Esophagus squamous epithelium (tissue), 5 donors: ENCODE measurements at places on chromosomes 7 and 10.

GRCh38 chr10:131700032-131700431 is 200.8 kb upstream of the PPP2R2D start:
- no peak for DNase-seq

GRCh38 chr7:27946351-27946750 is 206.4 kb downstream of the TAX1BP1 start:
- DNase-seq = no peak

DNA sequence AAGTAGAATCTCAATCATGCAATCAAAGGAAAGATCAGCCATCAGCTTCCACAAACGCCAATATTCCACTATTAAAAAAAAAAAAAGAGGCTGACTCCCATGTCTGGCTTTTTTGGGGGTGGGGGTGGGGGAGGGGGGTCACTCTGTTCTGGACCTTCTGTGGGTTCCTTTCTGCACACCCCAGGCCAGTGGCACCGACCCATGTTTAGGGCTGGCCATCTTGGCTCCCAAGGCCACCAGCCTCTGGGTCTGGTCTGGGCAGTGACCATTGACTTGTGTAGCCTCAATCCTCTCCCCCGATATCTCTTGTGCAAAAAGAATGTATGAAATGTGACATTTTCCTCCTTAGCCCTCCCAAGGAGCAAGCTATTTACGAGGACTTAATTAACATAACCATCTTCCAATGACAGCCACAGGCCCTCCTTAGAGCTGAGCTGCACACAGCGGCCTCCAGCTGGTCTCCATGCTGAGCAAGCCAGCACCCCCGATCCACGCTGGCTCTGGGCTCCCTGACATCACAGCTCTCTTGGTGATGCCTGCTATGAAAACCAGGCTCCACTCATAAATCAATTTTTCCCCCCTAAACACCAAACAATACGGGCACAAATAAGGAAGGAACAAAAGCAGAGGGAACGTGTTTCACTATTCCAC is 100.1 kb downstream of the ZRANB1 start:
- DNase-seq = no peak

DNA sequence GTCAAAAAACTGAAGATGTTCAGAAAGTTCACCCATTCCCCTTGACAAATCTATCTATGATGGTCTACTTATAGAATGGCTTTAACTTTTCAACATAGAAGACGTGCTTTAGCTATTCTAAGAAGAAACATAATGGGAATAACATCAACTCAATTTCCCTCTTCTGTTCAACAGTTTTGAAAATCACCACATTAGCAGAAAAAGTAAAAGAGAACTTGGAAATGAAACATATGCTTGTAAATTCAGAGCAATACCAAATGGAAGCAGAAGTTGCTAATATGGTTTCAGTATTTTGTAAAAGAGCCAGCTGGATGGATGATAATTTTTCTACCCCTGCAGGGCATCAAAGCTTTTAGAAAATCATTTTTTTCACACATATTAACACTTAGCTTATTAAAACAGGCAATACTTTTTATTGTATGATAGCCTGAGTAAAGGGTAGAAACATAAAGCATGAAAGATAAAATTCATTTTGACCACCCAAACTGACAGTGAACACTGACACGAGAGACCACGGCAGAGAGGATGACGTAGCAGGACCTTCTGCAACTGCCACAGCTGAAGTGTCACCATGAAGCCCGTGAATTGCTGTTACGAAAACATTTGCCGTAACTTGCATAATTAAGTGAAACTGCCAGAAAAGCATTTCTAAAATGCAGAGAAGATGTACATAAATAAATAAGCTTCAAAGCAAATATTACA is 39.2 kb upstream of the FEZF1 start:
- DNase-seq = no peak

DNA sequence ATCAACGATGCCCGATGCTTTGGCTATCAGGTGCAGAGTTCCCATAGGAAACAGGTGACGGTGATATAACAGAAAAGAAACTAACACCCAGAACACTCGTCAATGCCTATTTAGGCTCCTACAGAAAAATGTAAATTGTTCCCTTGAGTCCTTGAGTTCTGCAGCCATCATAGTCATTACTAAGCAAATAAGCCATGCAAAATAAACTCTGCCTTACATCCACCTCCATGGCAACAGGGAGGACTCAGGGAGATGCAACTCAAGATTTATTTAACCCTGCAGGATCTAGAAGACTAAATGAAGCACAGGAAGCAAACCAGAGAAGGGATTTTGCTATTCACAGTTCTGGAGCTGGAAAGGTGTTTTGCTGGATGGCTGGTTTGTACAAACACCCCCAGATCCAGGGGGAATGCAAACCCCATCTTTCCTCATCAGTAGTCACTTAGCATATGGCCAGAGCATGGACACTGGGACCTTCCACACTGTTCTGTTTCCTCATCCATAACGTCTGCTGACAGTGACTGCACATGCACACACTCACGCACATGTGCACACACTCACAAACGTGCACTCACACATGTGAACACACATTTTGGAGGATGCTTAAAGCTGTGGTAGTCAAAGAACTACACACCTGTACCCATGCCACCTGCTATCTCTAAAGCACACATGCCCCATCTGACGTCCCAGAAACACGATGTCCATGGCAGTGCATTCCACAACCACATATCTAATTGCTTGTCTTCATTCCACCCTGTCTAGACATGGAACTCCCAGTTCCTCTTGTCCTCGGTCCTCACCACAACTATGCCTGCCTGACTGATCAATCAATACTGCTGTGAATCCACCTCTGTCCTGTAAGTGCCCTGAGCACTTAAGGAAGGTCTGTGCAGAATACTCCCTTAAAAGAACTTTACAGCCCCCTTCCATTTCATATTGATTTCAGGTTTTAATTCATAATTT is 178.2 kb downstream of the COBL start:
- DNase-seq = no peak

- DNase-seq = no peak
These were observed 2.8 kb upstream of the OR6V1 start for GRCh38 chr7:143049362-143049761.

DNA sequence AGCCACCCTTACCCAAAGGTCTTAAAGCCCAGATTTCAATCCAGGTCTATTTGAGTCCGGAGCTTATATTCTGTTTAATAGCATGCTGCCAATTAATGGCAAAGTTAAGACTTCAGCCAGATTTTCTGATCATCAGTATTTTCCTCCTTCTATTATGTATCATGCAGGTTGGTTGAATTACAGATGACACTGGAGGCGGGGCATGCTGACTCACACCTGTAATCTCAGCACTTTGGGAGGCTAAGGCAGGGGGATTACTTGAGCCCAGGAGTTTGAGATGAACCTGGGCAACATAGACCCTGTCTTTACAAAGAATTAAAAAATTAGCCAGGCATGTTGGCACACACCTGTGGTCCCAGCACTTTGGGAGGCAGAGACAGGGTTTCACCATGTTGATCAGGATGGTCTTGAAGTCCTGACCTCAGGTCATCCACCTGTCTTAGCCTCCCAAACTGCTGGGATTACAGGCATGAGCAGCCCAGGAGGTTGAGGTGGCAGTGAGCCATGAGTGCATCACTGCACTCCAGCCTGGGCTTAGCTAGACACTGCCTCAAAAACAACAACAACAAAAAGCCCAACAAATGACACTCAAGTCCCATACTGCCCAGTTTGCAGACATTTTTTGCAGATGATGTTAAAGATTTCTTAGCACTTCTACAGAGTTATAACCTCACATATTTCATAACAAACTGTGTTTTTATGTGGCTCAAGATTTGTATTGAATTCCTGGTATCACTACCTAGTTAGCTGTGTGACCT is 62.5 kb downstream of the MCU start:
- no peak for DNase-seq

DNA sequence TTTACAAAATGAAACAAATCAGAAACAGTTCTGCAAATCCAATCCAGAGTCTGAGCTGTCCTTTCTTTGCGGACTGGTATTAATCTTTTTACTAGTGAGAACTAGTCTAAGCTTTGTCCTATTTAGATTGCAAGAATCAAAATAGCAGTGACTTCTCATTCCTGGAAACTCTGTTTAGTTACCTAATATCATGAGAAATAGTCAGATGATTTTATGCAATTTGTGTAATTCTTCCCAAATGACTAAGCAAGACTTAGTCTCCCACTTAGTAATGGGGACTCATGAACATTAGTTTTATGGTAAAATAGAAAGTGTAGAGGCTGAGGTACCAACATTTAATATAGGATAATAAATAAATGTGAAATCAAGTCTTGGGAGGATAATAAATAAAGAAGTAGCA is 341.3 kb downstream of the DNAJB9 start:
- no peak for DNase-seq

- no peak for DNase-seq
These were observed 35.5 kb downstream of the RAB19 start for GRCh38 chr7:140439359-140439758.

- no peak for DNase-seq
These were observed 313.3 kb downstream of the FGFR2 start for GRCh38 chr10:121284936-121285335.

GRCh38 chr7:56110611-56111010 is 4.3 kb upstream of the CHCHD2 start:
- no peak for DNase-seq

GRCh38 chr10:61830846-61831273 is 70.6 kb upstream of the ARID5B start:
- DNase-seq = no peak

DNA sequence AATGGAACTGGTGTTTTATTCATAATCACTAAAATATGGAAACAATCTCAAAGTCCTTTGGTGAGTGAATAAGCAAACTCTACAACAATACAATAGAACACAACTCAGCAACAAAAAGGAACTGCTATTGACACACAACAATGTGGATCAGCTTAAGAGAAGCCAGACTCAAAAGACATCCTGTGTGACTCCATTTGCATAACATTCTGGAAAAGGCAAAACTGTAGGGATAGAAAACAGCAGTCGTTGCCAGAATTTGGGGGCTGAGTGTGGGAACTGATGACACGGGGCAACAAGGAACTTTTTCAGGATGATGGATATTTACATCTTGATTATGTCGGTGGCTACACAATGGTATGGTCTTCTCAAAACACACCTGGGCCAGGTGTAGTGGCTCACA is 32.4 kb upstream of the SVIL start:
- DNase-seq = no peak

GRCh38 chr10:116490028-116490662 is 55.6 kb upstream of the PNLIP start:
- DNase-seq = no peak

DNA sequence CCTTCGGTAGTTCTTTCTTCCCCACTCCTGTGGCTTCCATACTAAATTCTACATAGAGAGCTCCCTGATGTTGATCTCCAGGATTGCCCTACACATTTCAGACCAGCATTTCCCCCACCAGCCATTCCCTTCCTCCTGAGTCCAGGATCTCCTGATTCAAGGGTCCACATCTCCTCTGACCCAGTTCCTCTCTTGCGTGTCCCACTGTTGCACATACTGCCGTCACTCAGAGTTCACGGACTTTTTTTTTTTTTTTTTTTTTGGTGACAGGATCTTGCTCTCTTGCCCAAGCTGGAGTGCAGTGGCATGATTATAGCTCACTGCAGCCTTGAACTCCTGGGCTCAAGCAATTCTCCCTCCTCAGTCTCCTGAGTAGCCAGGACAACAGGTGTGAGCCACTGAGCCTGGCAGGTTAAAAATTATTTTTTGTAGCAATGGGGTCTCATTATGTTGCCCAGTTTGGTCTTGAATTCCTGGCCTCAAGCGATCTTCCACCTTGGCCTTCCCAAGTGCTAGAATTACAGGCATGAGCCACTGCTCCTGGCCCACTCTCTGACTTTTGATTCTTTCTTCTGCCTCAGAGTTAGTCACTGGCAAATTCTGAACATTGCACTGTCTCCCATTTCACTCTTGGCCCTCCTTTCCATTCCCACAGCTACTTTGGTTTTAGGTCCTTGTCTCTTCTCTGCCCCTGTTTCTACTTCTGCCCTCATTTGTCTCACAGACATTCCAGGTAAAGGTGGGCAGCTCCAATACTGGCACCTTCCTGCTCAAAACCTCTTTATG is 29.6 kb upstream of the ZRANB1 start:
- DNase-seq = no peak

GRCh38 chr10:15363031-15363430 is 8.1 kb downstream of the FAM171A1 start:
- no peak for DNase-seq

DNA sequence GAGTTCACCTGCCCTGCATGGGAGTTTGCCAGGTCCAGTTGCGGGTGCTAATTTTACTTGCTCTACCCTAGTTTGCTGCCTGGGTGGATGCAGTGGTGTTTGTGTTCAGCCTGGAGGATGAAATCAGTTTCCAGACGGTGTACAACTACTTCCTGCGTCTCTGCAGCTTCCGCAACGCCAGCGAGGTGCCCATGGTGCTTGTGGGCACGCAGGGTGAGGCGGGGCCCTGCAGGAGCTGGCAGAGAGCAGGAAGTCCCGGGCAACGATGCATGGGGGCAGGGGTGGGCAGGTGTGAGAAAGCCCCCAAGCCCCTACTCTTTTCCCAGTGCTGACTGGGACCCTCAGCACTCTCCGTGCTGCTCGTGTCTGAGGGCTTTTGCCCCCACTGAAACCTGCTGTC is 31.3 kb downstream of the AGAP3 start:
- DNase-seq = no peak

- no peak for DNase-seq
These were observed 40.0 kb upstream of the KMT2E start for GRCh38 chr7:104973909-104974415.

- DNase-seq = no peak
These were observed 212.6 kb downstream of the WDR37 start for GRCh38 chr10:1268831-1269230.

- DNase-seq = no peak
These were observed 12.9 kb upstream of the WASL start for GRCh38 chr7:123761729-123762128.

GRCh38 chr10:27252267-27253000 is 11.8 kb upstream of the ACBD5 start:
- no peak for DNase-seq

GRCh38 chr10:107284187-107284586 is 119.7 kb upstream of the SORCS1 start:
- DNase-seq = no peak

DNA sequence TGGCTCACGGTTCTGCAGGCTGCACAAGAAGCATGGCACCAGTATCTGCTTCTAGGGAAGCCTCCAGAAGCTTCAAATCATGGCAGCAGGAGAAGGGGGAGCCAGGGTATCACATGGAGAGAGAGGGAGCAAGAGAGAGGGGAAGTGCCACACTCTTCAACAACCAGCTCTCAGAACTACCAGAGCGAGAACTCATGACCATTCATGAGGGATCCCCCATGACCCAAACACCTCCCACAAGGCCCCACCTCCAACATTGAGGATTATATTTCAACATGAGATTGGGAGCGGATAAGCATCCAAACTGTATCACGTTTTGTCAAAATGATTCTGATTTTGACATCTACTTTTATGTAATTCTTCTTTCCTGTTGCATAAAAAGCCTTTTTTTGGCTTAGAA is 38.5 kb downstream of the CREM start:
- DNase-seq = no peak

- DNase-seq = no peak
These were observed 522.9 kb downstream of the NRG3 start for GRCh38 chr10:82397854-82398253.

- DNase-seq = no peak
These were observed 303.6 kb downstream of the DGKB start for GRCh38 chr7:14598978-14599377.
